Putamen (tissue), 1 donor: ENCODE measurements at places on chromosomes 6 and 20.
A peak's percentile ranks its signal among the peaks of the same experiment; 100 is the strongest.

GRCh38 chr6:160534050-160534696 is 129.9 kb downstream of the LPA start:
- peak; percentile 27 for DNase-seq

DNA sequence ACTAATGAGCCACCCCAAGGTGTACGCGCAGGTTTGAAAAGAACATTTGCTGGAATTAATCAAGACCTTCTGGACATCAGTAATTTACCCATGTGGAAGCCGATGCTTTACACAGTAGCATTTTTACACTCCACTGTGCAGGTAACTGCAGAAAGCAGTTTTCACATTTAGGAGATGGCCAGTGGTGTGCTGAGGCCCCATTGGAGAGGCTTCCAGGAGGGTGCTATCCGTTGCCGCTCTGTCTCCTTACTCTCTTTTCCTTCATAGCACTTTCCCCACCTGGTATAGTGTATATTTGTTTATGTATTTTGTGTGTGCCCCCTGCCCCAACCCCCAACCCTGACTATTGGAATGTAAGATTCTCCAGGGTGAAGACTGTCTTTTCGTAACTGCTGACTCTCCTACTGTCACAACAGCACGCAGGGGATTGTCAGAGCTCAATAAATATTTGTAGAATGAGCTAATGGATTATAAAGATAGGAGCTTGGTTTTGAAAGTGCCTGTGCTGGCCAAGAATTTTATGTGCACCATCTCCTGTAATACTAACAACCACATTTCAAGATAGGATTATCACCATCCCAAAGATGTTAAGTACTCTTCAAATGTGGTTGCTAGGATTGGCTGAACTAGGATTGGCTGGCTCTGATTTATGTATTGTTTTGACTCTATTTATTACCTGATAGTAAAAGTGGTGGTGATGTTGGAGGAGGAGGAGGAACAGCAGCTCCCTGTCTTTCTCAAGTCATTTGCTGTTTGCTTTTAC is 74.0 kb upstream of the GLP1R start:
- no peak for DNase-seq

- no peak for DNase-seq
These were observed 18.8 kb downstream of the TDRD6 start for GRCh38 chr6:46706464-46706863.

GRCh38 chr6:160766989-160767646 is 65.1 kb downstream of the PLG start:
- peak; percentile 52 for DNase-seq

DNA sequence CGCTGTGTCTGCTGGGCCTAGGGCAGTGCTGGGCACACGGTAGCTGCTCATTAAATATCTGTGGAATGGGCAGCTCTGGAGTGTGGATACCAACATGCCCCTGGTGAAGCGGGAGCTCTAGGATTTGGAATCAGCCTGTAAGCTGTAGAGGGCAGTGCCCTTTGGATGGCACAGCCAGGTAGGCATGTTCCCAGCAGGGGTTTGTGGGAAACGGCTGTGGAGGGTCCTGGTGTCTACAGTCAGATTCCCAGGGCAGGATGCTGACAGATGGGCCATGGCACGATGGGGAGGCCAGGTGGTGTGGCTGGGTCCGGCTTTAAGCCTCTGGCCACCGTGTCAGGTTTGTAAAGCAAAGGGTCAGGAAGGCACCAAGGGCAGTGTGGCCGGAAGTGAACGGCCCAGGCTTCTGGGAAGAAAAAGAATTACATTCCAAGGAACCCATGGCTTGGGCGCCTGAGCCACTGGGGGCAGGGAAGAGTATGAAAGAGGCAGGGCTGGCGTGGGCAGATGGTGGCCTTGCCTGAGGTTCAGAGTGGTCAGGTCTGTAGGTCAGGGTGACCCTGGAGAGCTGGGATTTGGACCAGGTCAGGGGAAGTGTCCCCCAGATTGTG is 44.8 kb downstream of the UBE2V1 start:
- no peak for DNase-seq

DNA sequence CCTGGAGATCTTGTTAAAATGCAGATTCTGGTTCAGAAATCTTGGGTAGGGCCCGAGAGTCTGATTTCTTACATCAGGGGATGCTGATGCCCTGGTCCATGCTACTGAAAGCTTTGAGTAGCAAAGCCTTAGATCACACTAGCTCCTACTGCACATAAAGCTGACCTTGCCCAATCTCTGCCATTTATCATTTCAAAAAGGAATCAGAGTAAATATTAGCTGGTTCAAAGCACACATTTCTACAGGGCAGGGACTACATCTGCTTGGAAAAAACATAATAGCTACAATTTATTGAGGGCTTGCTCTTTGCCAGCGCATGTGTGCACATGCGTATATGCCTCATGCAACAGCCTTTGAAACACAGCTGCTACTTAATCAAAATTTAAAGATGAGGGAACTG is 440.4 kb upstream of the ARID1B start:
- DNase-seq: no peak

- DNase-seq: peak; percentile 46
These were observed 17.6 kb upstream of the KIAA1755 start for GRCh38 chr20:38278131-38278530.
